Left renal pelvis (tissue), 4 donors: ENCODE measurements at places on chromosomes 7 and 10. TPM values are rescaled to one million over a fixed set of nuclear protein-coding genes. Genes with fewer than 3 reads are reported as not detected.

PHYHIPL gene
- 3.0 TPM for polyA plus RNA-seq

SMARCD3 gene
- 92.8 TPM for polyA plus RNA-seq

GRCh38 chr10:44046605-44047004, 338.3 kb downstream of the CXCL12 start:
- no peak for DNase-seq

DNA sequence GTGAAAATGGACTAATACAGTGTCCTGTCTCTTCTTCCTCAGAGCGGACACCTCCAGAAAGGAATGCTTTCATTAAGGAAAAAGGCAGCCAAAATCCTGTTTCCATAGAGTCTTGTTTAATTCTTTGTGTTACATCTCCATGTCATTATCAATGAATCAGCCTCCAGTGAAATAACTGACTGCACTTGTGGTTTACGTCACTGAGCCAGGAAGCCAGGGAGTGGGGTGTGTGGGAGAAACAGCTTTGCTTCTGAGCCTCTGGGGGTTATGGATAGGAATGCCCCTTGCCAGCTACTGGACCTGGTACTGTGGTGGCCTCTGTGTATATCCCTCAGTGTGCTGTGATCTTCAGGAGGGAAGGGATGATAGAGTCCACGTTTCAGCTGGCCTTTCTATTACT, 416.8 kb downstream of the GALNT17 start:
- no peak for DNase-seq

DNA sequence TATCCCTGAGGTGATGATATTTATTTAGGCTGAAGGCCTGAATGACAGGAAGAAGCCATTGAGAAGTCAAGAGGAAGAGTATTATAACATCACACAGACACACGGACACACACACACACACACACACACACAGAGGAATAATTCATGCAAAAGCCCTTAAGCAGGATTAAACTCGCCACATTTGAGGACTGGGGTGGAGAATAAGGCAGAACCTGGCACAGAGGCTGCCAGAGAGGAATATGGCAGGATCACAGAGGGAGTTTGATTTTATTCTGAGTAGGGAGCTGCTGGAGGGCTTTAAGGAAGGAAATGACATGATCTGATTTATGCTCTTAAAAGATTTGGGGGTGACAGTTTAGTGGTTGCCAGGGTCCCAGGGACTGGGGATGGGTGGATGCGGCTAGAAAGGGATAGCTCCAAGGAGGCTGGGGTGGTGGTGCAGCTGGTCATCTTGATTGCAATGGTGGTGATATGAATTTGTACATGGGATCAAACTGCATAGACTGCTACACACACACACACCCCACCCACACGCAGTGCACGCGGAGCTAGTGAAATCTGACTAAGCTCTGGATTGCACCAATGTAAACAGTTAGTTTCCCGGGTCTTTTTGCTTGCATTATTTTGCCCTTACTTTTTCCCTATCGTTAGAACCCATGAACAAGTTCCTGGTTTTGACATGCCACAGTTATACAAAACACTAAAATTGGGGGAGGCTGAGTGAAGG, 11.2 kb downstream of the SMURF1 start:
- no peak for DNase-seq

- no peak for DNase-seq
Observed at GRCh38 chr10:72688208-72688651, 3.7 kb upstream of the MCU start.

- DNase-seq: no peak
Observed at GRCh38 chr10:116094356-116094755, 178.7 kb downstream of the GFRA1 start.

DNA sequence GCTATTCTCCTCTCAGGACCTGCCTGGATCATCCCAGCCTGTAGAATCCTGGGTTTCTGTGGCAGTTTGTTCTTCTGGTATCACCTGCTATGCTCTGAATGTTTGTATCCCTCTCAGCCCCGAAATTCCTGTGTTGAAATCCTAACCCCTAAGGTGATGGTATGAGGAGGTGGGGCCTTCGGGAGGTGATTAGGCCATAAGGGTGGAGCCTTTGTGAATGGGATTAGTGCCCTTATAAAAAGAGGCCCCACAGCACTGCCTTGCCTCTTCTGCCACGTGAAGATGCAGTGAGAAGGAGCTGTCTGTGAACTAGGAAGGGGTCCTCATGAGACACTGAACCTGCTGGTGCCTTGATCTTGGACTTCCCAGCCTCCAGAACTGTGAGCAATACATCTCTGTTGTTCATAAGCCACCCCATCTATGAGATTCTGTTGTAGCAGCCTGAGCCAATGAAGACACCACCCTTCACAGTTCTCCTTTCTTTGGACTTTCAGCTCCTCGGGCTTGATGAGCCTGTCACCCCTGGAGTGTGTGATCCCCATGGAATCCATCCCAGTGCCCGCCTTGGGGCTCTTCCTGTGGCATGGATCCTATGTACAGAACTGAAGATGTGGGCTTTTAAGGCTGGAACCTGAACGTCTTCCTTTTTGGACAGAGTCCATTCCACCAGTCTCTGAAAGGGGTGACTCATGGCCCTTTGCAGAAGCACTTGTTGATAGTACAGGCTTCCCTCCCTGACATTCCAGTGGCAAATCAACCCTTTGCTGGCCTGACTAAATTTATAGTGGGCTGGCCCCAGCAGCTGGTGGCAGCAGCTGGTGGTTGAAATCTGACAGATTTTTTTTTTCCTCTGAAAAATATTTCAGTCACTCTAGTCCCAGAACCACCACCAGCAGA, 138.0 kb downstream of the TACC2 start:
- no peak for DNase-seq

GRCh38 chr7:30225863-30226613, 58.4 kb upstream of the ZNRF2 start:
- DNase-seq: no peak

- no peak for DNase-seq
Observed at GRCh38 chr7:133024596-133024995, 57.3 kb downstream of the CHCHD3 start.

DNA sequence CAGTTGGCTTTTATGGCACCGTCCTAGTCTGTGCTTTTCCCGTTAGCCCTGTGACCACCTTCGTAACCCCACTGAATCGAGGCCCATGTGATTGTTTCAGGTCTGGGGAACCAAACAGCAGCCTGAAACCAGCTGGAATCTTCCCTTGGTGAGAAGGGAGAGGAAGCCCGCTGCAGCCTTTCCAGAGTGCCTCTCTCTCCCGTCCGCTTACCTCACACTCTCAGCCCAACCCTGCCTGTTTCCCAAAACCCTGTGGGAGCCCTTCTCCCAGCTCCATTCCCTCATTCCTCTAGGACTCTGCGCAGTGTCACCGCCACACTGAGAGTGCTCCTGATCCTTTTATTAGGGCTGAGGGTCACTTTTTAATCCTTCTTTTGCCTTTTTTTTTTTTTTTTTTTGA, 139.6 kb downstream of the WDR37 start:
- DNase-seq: no peak

GRCh38 chr10:123746061-123746460, 79.9 kb downstream of the GPR26 start:
- no peak for DNase-seq
